ENCODE measurements at places on chromosomes 16 and 17.

GRCh38 chr17:82110298-82110697, 12.3 kb upstream of the FASN start:
- no peak for DNase-seq

GRCh38 chr16:29815032-29815721, 775 bp upstream of the PAGR1 start:
- DNase-seq = no peak

DNA sequence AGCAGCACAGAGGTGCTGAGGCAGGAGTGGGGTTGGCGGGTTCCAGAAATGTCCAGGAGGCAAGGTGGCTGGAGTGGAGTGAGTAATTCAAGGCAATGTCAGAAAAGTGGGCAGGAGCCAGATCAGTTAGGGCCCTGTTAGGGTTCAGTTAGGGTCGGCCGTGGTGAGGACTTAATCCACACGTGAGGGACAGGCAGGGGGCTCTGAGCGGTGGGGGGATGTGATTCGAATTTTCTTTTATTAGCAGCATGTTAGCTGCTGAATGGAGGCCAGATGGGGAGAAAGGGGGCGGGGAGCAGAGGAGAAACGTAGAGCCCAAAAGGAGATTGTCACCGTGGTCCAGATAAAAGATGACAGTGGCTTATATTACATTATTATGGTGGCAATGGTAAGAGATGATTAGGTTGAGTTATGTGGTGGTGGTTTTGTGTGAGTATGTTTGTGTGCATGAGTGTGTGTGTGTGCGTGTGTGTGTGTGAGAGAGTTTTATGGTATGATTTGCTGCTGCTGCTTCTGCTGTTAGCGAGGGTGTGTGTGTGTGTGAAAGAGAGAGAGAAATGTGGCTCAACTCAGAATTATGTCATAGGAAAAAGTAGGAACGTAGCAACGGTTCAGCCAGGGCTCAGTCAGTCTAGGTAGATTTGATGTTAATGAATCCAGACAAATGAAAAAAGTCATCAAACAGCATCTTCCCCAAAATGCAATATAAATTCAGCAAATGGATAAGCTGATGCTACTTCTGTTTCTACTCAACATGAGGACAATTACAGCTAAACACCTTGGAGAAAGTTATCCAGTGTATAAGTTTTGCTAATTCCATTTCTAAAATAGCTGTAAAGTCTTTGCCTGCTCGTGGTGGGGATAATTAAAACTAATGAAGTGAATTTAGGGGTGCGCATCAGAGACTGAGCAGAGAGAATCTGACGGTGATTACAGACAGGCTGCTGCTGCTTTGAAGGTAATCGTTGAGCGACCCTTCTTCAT, 390.6 kb downstream of the HAPSTR1 start:
- no peak for DNase-seq

DNA sequence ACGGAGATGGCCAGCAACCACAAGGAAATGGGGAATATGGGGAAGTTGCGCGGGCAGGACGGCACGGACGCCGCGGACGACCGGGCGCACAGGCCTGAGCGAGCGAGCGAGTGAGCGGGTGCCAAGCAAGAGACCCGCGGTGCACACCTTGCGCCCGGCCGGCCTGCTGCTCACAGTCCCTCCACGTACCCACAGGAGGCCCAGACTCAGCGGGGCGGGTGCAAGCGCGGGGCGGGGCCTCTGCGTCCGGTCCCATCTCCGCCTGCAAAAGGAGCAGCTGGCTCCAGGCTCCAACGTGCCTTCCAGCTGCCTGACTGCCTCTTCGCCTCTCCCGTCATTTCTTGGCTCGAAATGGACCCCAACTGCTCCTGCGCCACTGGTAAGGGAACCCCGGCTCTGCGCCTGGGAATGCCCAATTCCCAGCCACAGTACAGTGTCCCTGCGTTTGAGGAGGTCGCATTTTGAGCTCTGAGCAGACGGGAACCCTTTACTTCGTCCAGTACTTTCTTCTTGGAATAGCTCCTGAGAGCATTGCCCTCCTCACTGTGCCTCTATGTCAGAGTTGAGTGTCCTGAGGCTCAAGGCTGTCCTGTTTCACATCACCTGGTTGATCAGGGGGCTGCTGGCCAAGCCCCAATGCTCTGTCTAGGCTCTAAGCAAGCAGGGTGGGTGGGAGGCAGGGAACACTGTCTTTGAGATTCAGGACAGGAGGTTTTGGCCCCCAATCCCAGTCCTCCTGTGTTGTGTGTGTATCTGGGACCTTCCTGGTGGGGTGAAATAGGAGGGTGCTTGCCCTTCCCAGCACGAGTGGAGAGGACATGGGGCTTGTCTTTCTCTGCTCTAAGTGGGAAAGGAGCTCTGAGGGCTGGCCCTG, 8.1 kb upstream of the MT1E start:
- DNase-seq = no peak

GRCh38 chr16:82037251-82037650, 2.2 kb downstream of the HSD17B2 start:
- no peak for DNase-seq

- DNase-seq = no peak
Observed at GRCh38 chr17:8806926-8807550, 7.9 kb upstream of the MFSD6L start.

DNA sequence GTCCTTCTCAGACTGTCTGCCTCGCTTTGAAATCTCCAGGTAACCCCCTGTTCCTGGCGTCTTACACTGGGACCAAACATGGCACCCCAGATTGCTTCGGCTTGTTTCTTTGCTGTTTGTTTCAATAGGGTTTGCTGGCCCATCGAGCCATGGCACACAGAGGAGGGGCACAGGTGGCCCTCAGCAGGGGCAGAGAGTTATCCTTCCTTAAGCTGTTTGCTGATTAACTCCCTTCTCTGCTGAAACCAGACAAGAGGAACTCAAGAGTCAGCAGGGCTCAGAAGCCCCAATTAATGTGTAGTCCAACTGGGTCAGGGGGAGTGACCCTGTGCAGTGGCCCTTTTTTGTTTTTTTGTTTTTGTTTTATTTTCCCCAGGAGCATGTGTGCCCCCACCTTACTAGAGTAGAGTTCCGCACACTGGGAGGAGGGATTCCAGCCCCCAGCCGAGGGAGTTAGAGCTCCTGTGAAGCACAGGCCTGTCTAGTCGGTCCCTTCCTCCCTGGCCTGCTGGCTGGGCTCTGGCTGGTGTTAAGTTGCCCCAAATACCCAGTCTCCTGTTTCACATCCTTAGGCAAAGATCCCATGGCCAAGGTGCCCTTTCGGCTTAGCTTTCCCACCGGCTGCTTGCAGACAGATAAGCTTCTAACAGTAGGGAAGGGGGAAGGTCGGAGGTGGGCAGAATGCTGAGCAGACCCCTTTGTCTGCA, 39.3 kb downstream of the YPEL2 start:
- no peak for DNase-seq

GRCh38 chr17:80475910-80476876, at the start of gene NPTX1:
Gene NPTX1, minus strand, starts transcription at chr17:80476607. Its CDS starts 161 bp downstream, at chr17:80476446.
- DNase-seq = no peak

DNA sequence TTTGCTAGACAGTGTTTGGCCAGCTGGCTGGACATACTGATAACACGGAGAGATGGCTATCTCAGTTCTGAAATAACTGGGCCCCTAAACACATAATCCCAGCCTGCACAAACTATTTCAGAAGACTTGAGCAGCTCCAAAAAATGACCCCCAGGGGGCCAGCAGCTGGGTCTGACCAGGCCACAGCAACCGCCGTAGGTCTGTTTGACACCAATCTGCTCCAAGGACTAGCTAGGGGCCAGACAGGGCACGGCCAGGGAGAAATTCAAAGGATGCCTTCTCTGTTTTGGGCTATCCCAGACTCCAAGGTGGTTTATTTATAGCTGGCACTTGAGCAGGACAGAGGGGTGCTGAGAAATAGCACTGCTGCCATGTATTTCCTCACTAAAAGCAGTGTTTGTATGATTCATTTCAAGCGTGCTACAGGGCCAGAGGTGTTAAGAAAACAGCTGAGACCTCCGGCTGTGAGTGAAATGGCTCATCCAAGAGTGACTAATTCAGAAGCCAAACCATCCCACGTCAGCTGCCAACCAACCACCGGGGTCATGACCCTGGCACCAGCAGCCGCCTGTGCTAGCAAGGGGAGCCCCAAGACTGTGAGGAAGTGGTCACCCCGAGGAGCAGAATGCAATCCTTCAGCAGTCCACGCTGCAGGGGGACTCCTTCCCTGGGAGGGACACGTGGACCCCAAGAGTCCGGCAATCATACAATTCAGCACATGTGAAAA, 5.7 kb downstream of the GGA2 start:
- peak; percentile 58 for DNase-seq

Data from fibroblast of skin of left biceps (primary cell).